ENCODE measurements at places on chromosomes 3 and 15.

DNA sequence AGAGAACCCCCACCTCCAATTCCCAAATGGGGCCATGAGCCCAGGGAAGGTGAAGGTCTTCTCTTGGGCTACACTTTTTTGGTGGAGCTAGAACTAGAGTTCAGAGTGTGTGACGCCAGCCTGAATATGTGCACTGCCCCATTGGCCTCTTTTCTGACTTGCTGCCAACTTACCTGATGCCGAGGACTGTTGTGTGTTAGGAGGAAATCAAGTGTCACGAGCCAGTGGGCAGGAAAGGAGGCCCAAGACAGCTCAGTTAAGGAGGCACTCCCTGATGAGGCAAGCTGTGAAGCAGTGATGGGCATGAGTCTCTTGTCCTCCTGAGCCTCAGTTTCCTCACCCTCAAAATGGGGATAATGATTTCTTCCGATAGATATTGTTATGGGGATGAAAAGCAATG lies 107.8 kb downstream of the ANP32A start:
- no peak for DNase-seq

GRCh38 chr3:97694876-97695275 lies 69.7 kb upstream of the ARL6 start:
- no peak for DNase-seq

- DNase-seq, result no peak
Observed at GRCh38 chr3:42668793-42669217, 15.3 kb downstream of the ZBTB47 start.

- DNase-seq, result no peak
Observed at GRCh38 chr3:59341459-59341858, 291.6 kb upstream of the CFAP20DC start.

- no peak for DNase-seq
Observed at GRCh38 chr3:59695860-59696259, 646.0 kb upstream of the CFAP20DC start.

GRCh38 chr3:160473978-160474377 lies 24.4 kb upstream of the TRIM59 start:
- DNase-seq, result no peak

GRCh38 chr3:87358066-87358465 lies 81.7 kb upstream of the POU1F1 start:
- no peak for DNase-seq

Measured in CD4-positive, alpha-beta T cell treated with Interleukin-4 for 4 hours (primary cell).